ENCODE measurements at places on chromosomes 6 and 20.

DNA sequence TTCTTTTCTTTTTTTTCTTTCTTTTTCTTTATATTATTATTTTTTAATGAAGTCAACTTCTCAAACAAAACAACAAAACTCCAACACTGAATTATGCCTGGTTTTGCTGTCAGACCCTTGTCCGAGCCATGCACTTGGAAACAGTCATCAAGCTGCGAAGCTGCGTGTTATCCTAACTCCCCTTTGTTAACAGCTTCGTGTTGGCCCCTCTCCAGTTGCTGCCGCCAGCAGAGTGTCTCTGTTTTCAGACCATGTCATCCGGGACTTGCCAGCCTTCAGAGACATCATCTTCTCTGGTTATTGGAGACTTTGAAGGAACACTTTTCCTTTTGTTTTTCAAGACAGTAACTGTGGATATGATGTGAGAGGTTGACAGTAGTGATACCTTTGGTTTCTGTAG, 83.1 kb downstream of the TRMT11 start:
- DNase-seq = no peak

GRCh38 chr6:75263401-75263750, 19.8 kb upstream of the COX7A2 start:
- DNase-seq = no peak

DNA sequence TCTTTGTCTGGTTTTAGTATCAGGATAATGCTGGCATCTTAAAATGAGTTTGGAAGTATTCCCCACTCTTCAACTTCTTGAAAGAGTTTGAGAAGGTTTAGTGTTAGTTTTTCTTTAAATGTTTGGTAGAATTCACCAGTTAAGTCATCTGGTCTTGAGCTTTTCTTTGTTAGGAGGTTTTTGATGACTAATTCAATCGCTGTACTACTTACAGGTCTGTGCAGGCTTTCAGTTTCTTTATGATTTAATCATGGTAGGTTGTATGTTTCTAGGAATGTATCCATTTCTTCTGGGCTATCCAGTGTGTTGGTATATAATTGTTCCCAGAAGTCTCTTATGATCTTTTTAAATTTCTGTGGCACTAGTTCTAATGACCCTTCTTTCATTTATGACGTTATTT, 215.5 kb downstream of the LRFN2 start:
- DNase-seq = no peak

DNA sequence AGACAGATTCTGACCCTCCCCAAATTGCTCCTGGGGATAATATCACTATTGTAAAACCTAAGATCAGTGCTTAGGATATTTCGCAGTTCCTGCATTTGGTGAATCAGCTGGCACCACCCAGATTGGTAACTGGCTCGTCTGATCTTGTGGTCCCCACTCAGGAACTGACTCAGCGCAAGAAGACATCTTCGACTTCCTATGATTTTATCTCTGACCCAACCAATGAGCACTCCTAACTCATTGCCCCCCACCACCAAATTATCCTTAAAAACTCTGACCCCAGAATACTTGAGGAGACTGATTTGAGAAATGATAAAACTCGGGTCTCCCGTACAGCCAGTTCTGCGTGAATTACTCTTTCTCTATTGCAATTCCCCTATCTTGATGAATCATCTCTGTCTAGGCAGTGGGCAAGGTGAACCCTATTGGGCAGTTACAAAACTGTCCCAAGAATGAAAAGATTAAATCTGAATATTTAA, 55.7 kb upstream of the PRND start:
- peak; percentile 79 for DNase-seq

GRCh38 chr6:91268941-91269340, 682.1 kb upstream of the MAP3K7 start:
- DNase-seq = no peak

GRCh38 chr6:157242791-157243190, 80.5 kb downstream of the TMEM242 start:
- no peak for DNase-seq

DNA sequence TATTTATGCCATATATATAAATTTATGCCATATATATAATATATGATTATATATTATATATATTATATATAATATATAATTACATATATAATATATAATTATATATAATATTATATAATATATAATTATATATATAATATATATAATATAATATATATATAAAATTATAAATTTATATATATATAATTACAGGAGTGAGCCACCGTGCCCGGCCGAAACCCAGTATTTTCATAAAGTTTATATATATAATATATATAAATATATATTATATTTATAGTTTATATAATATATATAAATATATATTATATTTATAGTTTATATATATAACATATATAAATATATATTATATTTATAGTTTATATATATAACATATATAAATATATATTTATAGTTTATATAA, 31.6 kb downstream of the NKX2-4 start:
- no peak for DNase-seq

- DNase-seq = no peak
Observed at GRCh38 chr6:112739766-112740165, 392.6 kb downstream of the RFPL4B start.

GRCh38 chr6:112683106-112683505, 336.0 kb downstream of the RFPL4B start:
- DNase-seq = no peak

DNA sequence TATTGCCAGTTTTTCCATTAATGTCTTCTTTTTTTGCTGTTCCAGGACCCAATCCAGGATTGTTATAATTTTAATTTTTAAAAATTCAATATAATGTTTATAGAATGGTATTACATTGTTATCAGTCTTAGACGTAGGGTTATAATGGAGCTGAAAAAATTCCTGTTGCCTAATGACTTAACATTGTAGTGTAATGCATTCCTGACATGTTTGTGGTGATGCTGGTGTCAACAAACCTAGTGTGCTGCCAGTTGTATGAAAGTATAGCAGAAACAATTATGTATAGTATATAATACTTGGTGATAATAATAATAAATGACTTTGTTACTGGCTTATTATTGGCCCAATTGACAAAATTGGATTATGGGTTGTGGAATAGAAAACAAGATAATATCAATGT, 30.4 kb downstream of the KIZ start:
- DNase-seq = no peak

GRCh38 chr20:34643928-34644327, 33.0 kb downstream of the PIGU start:
- no peak for DNase-seq

DNA sequence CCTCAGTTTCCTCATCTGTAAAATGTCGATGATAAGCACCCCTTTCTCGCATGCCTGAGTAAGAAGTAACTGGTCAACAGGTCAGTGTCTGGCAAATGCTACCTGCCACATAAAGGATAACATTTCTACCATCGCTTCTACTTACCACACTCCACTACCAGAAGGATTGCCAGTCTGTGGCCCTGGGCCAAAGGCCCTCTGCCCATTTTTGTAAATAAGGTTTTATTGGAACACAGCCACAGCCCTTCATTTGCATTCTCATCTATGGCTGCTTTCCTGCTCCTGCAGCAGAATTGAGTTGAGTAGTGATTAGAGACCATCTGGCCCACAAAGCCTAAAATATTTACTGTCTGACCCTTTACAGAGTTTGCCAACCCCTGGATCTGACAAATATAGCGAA, 121.8 kb downstream of the TOX2 start:
- no peak for DNase-seq

- no peak for DNase-seq
Observed at GRCh38 chr6:49668083-49668511, 31.5 kb upstream of the RHAG start.

DNA sequence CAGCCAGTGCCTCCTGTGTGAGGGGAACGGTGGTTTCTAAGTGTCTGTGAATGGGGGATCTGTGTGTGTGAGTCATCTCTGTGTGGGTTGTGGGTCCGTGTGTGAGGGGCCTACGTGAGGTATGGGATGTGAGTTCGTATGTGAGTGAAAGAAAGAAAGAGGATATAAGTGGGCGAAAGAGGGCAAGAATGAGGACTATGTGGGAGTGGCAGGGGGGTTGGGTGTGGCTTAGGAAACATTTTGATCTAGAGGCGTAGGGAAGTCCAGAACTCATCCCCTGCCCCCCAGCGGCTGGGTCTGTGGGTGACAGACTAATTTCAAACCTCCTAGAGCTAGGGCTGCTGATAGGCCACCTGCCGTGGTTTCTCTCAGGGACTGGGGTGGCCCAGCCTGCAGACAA, 35.5 kb downstream of the DHX35 start:
- DNase-seq = no peak

- no peak for DNase-seq
Observed at GRCh38 chr20:46050444-46050843, 21.4 kb downstream of the SLC12A5 start.

GRCh38 chr6:129701721-129702455, 8.1 kb downstream of the ARHGAP18 start:
- peak; percentile 54 for DNase-seq

GRCh38 chr6:158653577-158654354, 3.9 kb downstream of the SYTL3 start:
- peak; percentile 21 for DNase-seq

- no peak for DNase-seq
Observed at GRCh38 chr20:13587370-13587769, 51.4 kb downstream of the TASP1 start.

DNA sequence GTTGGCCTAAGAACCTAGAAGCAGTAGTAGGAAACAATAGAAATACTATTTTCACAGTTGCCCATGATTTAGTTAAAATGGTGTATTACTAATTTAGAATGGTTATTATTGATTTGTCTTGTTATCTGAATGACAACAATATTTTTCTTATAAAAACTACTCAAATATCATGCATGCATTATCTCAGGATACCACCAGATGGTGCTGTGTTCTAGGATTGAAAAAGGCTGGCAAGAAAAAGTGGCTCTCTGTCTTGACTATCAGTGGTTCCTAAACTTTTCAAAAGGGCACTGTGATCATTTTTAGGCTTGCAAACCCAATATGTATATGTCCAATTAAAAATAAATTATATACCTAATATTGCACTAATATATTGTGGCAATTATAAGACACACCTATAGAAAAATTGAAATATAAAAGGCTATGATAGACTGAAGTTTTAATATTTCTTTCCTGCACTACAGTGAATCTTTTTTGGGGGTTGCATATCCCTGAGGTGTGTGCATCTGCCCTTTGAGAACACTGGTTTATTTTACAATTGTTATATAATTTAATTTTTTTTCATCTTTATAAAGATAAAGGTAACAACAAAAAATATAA, 131.7 kb upstream of the MLIP start:
- DNase-seq = peak; percentile 74

- no peak for DNase-seq
Observed at GRCh38 chr20:8271727-8272126, 139.7 kb downstream of the PLCB1 start.

- no peak for DNase-seq
Observed at GRCh38 chr6:82953871-82954270, 111.8 kb downstream of the UBE3D start.

DNA sequence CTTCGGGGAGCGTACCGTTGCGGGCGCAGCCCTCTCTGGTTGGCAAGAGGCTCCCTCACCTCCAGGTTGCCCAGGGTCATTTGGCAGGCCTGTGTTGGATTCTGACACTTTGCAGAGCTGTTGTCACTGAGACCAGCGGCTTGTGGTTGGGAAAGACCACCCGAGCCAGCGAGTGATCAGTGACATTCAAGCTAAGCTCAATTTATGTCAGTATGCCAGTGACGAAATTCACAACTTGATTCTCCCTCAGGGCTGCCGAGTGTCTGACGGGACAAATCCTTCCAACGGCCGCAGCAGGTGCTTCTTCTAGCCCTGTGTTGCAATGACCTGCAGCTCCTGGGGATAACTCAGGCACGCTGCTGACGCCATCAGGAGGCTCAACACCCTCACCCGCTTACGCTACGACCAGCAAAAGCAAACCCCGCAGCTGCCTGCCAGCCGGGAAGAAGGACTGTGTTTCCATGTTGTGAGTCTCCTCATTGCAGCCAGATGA, 16.9 kb upstream of the SLC22A2 start:
- DNase-seq = no peak

GRCh38 chr6:73131706-73132105, 93.6 kb downstream of the KHDC1L start:
- no peak for DNase-seq

DNA sequence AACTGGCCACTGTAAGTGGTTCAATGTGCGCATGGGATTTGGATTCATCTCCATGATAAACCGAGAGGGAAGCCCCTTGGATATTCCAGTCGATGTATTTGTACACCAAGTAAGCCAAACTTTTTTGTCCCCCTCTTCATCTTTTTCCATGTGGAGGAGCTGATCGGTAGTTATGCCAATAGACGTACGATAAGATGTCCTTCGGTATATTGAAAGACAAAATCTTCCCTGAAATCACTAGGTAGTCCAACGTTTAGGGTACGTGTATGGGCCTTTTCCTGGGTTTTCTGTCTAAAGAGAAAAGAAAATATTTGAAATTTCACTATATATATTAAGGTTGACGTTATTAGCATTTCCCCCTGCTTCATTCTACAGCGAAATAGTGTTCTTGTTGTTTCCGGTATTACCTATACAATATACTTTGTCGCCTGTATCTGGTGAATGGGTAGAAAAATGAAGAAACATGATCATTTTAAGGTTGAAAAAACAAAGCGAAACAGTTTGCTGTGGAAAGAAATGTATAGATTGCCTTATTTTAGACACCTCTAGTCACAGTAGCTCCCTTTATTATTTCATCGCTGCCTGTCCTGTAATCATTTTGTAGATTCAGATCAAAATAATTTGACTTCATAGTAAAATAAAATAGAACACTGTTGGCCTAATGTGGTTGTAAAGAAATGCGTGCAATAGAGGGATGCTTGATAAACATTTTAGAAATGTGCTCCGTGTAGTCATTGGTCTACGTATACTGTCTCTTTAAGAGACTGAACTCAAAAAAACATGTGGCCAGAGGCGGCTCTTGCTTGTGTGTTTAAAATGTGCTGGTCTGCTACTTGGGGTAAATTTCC, 1.5 kb downstream of the LIN28B start:
- DNase-seq = no peak

DNA sequence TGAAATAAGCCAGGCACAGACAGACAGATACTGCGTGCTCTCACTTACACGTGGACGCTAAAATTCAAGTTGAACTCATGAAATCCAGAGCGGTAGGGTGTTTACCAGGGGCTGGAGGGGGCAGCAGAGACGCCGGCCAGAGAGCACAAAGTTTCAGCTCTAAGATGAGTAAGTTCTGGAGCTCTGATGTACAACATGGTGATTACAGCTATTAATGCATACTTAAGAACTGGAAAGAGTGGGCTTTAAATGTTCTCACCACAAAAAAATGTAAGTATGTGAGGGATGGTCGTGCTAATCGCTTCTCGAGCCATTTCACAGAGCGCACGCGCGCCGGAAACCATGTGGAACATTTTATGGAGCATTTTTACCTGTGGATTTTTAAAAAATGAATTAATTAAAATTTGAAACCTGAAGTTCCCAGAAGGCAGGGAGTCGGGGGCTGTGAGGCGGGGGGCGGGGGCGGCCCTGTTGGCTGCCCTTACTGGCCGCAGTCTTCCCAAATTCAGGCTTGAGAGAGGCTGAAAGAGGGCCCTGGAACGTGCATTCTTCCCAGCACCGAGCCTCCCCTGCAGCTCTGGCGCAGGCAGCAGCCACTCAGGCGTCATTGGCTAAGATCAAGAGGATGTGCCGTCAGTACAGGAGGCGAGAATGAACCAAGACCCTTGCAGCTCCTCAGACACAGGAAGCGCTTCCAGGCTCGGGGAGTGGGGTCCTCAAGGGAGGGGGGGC, 8.5 kb upstream of the SLCO4A1 start:
- no peak for DNase-seq

- DNase-seq = no peak
Observed at GRCh38 chr6:143575901-143576426, 64.4 kb upstream of the FUCA2 start.

GRCh38 chr20:63962426-63963347, 6.5 kb upstream of the UCKL1 start:
- no peak for DNase-seq

Data from dermis blood vessel endothelial cell (primary cell).